ENCODE measurements at places on chromosomes 2 and 18.
A peak's percentile ranks its signal among the peaks of the same experiment; 100 is the strongest.

- no peak for DNase-seq
Measured at GRCh38 chr2:41445865-41446264, 602.0 kb upstream of the PKDCC start.

- peak; percentile 21 for DNase-seq
Measured at GRCh38 chr18:25164848-25165811, 186.8 kb downstream of the ZNF521 start.

- no peak for DNase-seq
Measured at GRCh38 chr2:76679025-76679396, 843.2 kb downstream of the LRRTM4 start.

DNA sequence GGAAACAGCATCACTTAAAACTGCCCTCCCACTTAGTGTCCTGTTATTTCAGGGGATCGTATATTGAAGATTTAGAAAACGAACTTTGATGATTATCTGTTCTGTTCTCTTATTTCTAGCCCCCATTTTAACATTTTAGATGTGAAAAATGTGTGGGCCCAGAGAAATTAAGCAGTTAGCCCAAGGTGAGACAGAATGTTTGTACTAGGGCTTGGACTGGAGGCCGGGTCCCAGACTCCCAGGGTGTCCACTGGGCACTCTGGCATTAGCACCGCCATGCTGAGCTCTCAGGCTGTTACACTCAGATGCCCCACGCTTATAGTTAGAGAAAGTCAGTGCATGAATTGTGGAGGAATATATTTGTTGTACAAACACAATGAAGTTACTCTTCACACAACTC, 5.5 kb upstream of the RAX start:
- no peak for DNase-seq

- no peak for DNase-seq
Measured at GRCh38 chr2:114089636-114090319, 199.9 kb downstream of the ACTR3 start.

DNA sequence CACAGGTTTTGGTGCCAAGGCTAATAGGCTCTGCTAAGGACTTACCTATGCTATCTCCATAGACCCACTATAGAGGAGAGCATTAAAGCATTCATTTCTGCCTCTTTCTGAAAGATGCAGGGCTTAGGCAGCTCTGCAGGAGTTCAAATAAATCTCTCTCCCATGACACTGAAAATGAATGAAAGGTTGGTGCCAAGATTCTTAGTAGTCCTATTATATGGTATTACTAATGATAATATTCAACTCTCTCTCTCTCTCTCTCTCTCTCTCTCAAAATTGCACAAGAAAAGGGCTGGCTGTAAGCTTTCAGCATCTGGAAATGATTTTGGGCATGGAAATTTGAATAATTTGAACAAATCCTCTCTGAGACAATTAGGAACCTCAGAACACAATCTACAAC, 433.7 kb downstream of the MBD2 start:
- DNase-seq = no peak

GRCh38 chr2:210263841-210264240, 38.6 kb upstream of the ACADL start:
- no peak for DNase-seq

GRCh38 chr2:73902284-73902683, 9.5 kb downstream of the ACTG2 start:
- no peak for DNase-seq

DNA sequence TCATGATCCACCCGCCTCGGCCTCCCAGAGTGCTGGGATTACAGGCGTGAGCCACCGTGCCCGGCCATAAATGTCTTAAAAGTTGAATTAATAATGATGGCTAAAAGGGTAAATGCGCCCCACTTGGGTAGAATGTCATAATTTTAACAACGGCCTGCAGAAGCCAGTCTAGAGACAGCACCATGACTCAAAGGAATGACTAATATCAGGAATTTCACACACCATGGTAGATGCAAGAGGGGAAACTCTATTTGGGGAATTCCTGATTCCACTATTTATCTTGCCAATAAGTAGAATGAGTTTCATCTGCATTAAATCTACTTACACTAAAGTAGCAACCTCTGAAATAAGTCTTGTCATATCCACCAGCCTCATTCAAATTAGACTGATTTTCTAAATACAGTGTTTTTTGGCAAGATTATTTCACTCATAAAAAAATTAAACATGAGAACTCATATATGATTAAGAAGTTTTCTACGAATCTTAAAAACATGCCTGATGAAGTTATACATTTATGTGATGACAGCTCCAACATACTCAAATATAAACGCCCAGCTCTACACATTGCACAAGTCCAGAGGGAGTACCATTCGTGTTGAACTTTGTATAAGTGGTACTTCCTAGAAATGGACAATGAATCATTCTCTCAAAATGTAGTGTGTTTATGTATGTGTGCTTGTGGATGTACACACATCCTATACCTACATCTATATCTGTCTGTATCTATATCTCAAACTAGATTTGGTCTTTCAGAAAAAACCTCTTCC, 309.7 kb downstream of the IRS1 start:
- no peak for DNase-seq

GRCh38 chr2:51231071-51231470, 199.1 kb upstream of the NRXN1 start:
- no peak for DNase-seq

- DNase-seq = no peak
Measured at GRCh38 chr2:199503148-199503547, 45.4 kb upstream of the SATB2 start.

GRCh38 chr2:222293660-222294630, 4.9 kb downstream of the PAX3 start:
- DNase-seq = no peak

- peak; percentile 100 for DNase-seq
Measured at GRCh38 chr2:55050100-55050994, at the start of gene RTN4. Gene RTN4 (minus strand): TSS chr2:55050451. CDS start chr2:55050300, 151 bp downstream.

- DNase-seq = no peak
Measured at GRCh38 chr18:5146093-5146492, 51.0 kb downstream of the AKAIN1 start.

All from SK-N-DZ (cell line).